ENCODE measurements at places on chromosomes 11 and 22. TPM values are rescaled to one million over a fixed set of nuclear protein-coding genes. Genes with fewer than 3 reads are reported as not detected.
A peak's percentile ranks its signal among the peaks of the same experiment; 100 is the strongest.

DNA sequence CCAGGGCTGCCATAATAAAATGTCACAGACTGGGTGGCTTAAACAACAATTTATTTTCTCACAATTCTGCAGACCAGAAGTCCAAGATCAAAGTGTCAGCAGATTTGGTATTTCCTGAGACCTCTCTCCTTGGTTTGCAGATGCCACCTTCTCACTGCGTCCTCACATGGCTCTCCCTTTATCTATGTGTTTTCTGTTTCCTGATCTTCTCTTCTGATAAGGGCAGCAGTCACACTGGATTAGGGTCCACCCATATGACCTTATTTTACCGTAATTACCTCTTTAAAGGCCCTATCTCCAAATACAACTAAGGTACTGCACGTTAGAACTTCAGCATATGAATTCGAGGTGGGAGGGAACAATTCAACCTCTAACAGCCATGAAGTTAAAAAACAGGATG is 238.9 kb upstream of the API5 start:
- DNase-seq, result no peak

DNA sequence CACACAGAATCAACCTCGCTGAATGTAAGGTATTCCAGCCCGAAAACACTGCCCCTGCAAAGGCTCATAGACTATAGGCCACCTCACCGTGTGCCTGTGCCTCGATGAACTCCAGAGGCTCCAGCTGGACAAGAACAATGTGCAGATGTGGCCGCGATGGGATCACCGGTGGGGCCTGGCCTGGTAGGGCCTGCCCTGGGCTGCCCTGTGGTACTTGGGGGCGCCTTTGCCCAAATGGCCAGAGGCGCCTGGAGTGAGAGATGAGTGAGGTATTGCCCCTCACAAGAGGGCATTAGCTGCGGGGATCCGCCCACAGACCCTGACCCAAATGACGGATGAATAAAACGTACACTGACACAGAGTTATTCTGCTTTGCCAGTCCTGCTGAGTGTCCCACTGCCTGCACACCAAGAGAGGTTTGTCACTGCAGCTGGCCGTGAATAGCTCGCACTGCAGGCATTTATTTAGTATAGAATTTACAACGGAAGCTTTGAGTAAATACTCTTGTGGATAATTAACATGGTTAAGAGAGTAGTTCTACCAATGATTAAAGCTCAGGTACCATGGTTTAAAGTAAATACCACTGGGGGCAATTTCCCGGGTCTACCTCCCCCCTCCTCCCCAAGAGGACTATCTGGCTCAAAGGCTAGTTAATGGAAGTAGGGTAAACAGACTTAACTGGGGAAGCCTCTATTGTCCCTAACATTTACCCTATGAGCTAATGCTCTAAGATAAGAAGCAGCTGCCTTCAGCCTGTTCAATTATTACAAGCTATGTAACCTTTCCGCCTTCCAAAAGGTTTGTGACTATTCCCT is 101.1 kb upstream of the IGLL5 start:
- DNase-seq, result no peak

DNA sequence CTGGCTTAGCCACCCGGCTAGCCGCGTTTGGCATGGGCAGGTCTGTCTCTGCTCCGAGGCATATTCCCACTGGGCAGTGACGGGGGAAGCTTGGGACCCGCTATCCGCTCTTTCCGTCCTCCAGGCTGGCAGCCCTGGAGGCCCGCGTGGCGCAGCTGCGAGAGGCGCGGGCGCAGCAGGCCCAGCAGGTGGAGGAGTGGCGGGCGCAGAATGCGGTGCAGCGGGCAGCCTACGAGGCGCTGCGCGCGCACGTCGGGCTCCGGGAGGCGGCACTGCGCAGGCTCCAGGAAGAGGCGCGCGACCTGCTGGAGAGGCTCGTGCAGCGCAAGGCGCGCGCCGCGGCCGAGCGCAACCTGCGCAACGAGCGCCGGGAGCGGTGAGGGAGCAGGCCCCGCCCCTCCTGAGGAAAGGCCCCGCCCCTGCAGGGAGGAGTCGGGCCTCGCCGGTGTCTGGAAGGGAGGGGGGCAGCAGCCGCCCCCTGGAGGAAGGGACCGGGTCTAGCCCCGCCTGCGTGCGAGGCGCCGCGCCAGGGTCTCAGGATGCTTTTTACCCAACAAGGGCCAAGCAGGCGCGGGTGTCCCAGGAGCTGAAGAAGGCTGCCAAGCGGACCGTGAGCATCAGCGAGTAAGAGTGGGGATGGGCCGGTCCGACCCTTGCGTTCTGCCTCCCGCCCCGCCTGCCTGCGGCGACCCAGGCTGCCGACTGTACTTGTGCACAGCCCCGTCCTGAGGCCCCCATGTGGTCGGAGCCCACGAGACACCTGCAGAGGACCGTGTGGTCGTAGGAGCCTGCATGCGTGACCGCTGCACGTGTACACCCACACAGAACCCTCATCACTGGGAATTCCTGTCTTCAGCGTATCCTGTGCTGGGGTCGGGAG is 7.9 kb downstream of the ATG16L2 start:
- peak; percentile 93 for DNase-seq

PIK3C2A gene
- 29.9 TPM for total RNA-seq

DNA sequence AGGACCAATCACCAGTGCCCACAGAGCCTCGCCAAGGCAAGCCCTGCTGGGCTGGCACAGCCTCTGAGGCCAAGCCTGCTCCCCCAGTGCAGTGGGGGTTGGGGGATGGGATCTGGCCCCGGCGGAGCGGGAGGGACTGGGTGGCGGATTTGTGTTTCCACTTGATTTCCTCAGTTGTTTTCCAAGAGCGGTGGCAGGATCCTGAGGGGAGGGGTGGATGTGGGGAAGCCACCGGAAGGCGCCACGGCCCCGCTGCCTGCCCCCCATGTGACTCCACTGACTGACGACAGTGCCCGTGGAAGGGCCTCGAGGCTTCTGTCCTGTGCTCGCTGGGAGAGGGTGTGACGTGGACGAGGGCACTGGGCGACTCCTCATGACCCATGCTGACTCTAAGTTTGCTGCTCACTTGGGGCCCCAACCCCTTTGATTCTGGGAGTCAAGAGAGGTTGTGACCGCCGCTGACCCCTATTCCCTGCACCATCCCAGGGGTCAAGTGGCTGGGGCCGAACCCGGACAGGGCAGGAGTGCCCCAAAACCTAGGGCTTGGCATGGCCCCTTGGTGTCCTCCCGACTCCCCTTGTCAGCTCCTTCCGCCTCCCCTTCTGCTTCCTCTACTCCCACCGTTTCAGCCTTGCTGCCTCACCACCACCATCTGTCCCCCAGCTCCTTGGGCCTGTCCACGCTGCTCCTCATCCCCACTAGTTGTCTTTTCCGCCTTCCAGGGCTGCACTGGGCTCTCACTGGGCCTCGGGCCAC is 23.5 kb upstream of the PICK1 start:
- DNase-seq, result no peak

DNA sequence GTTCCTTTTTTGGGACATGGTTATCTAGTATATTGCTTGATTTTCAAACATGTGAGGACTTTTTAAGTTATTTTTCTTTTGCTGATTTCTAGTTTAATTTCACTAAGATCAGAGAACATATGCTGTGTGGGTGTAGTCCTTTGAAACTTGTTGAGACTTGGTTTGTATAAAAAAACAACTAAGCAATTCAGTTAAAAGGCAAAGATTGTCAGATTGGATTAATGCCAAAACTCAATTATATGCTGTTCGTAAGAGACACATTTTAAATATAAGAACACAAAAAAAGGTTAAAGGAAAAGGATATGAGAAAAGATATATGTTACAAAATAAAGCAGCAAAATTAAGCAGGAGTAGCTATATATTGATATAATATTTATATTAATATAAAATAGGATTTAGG is 17.8 kb upstream of the RRM1 start:
- DNase-seq, result no peak

GRCh38 chr11:133961890-133962289 is 5.1 kb upstream of the IGSF9B start:
- DNase-seq, result no peak

DNA sequence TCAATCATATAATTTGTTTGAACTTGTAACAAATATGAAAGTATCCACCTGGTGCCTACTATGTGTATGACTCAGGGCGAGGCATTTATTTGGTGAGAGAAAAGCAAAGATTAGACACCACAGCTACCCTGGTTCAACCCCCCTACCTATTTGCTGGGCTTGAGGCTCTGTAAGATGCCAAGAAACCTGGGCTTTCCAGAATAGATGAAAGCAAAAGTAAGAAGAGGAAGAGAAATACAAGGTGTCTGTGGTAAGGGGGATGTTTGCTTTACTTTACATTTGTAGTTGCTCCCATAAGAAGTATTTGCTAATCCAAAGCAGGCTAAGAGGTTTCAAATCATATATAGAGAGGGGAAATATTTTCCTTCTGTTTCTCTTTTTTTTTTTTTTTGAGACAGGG is 61.7 kb downstream of the DDI1 start:
- DNase-seq, result no peak

DNA sequence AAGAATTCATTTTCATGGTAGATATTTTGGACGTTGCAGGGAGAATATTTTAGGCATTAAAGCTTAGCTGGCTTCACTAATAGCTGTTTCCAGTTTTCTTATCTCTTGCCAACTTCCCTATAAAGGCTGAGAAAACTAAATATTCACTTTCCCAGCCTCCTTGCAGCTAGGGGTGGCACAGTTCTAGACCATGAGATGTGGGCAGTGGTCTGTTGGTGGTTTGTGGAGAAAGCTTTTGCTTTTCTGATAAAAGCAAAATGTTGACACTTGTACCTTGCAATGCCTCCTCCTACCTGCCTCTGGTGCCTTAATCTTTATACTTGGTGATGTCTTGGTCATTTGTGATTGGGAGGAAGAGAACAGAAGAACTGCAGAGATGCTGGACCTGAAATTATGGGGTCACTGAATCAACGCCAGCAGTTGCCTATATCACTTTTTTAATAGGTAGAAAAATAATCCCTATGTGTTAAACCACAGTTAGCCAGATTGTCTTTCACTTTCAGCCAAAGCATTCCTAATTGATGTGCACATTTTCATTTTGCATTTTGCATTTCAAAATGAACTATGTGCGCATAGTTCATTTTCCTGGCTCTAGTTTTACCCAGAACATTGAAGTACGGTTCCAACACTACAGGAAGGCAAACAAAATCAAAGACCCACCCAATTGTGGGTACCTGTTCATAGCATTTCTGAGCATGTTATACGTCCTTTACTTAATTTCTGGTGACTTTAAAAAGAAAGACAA is 24.9 kb upstream of the ABTB2 start:
- no peak for DNase-seq

DNA sequence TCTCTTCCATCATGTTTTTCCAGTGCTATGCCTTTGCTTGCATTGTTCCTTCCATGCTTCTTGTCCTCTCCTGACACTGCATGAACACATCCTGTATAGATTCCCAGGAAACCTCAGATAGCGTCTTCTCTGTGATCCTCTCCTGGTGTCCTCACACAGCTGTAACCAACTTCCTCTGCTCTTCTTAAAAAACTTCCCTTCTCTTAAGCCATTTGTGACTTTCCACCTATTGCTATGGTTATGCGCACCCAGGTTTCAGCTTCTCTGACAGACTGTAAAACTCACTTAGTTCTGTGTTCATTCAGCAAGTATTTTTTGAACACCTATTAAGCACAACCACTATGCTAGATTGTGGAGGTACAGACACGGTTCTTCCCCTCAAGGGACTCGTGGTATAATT is 5.1 kb upstream of the APLP2 start:
- DNase-seq, result no peak

DNA sequence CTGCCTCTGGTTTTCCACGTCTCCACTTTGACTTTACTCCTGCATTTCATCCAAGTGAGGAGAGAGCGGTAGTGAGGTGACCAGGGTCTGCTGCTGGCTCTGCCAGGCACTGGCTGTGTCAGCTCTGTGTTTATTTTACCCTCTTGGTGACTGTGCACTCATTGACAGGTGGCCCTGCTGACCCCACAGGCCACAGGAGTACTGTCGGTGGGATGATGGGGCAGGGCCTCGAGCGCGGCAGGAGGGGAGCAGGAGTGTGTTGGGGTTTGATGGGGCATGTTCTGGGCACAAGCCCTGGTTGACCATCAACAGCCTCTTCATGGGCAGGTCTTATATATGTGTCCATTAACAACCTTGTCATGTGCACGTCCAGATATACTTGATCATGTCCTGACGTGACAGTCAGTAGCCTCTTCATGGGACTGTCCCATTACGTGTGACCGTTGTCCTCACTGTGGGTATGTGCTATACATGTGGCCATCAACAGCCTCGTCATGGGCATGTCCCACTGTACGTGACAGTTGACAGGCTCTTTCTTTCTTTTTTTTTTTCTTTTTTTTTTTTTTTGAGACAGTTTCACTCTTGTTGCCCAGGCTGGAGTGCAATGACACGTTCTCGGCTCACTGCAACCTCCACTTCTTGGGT is 31.4 kb upstream of the ACR start:
- peak; percentile 18 for DNase-seq

ANKK1 gene
- not detected for total RNA-seq

APOA4 gene
- total RNA-seq, result not detected

TMEM121B gene
- 2.2 TPM for total RNA-seq

IGSF9B gene
- total RNA-seq, result 41.7 TPM

KCNE3 gene
- total RNA-seq, result 2.9 TPM

DNA sequence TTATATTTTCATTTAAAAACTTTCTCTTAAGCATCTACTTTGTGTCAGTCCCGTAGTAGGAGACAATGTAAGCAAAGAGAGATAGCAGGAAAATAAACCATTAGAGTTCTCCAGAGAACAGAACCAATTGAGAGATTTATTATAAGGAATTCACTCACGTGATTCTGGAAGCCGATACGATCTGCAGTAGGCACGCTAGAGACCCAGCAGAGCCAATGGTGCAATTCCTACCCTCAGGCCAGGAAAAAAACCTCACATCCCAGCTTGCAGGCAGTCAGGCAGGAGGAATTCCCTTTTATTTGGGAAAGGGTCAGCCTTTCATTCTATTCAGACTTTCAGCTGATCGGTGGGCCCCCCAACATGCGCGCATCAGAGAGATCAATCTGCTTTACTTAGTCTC is 7.3 kb upstream of the PLEKHA7 start:
- DNase-seq, result no peak

TMEM191C gene
- total RNA-seq, result 1.2 TPM

GRCh38 chr11:70496591-70497535 is 98.5 kb downstream of the CTTN start:
- DNase-seq, result peak; percentile 20

OR4C6 gene
- not detected for total RNA-seq

FRMD8 gene
- total RNA-seq, result 8.2 TPM

All from Right ventricle myocardium inferior (tissue), 1 donor.